ENCODE measurements at places on chromosomes 6 and 20.

- DNase-seq: peak; percentile 53
Observed at GRCh38 chr6:157323966-157324300, 614 bp upstream of the TMEM242 start.

GRCh38 chr6:99287523-99287922 lies 62.0 kb downstream of the FAXC start:
- DNase-seq: no peak

DNA sequence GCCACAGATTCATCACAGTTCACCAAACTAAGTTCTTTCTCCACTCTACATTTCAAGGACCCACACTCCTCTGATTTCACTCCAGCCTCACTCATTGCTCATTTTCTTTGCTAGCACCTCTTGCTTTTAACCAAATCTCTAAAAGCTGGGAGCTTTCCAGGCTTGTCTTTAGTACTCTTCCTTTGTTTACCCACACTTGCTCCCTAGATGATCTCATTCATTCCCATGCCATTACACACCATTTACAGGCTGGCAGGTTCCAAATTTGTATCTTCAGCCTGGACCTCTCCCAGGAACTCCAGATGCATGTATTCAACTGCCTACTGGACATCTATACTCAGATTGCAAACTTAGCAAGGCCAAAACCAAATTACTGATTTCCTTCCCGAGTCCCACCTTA lies 5.3 kb upstream of the GUCA1B start:
- no peak for DNase-seq

- no peak for DNase-seq
Observed at GRCh38 chr6:16837217-16837972, 76.1 kb upstream of the ATXN1 start.

GRCh38 chr6:150633486-150633834 lies 33.8 kb downstream of the PLEKHG1 start:
- no peak for DNase-seq

GRCh38 chr20:10427060-10427692 lies 6.8 kb downstream of the MKKS start:
- peak; percentile 63 for DNase-seq

DNA sequence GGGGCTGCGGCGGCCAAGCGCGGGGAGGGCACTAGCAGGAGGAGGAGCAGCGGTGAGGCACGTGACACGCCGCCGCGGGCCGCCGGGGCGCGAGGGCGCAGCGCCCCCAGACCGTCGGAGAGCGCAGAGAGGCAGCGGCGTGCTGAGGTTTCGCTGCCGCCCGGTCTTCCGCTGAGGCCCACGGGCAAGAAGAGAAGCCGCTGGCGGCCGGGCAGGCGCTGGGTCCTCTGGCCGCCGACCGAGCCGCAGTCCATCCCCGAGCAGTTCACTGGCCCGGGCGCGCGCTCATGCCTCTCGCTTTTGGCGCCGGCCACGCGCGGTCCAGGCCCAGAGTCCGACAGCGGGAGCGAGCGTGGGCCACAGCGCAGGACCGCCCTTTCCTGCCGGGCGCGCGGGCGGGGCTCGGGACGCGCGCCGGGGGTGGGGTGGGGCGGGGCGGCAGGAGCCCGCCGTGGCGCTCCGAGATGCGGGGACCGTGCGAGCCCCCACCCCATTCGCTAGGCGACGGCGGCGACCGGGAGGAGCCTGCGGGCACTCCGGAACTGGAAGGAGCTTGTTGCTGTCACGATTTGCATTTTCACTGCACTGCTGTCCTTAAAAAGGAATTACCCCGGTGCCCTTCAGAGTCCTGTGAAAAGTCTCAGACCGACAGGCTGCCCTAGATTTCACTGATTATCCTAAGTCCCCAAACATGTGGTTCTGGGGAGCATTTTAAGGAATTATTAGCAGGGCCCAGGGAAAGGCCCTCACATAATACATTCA lies at the start of gene MCUR1:
Gene MCUR1 (minus strand): TSS at position 382 of the 762 bp plus-strand sequence. CDS start 128 bp downstream, at position 254.
- DNase-seq: peak; percentile 89

GRCh38 chr20:1894951-1895673 lies at the start of gene SIRPA:
SIRPA (plus strand) TSS chr20:1895407; CDS start chr20:1895448, 41 bp downstream.
- no peak for DNase-seq

DNA sequence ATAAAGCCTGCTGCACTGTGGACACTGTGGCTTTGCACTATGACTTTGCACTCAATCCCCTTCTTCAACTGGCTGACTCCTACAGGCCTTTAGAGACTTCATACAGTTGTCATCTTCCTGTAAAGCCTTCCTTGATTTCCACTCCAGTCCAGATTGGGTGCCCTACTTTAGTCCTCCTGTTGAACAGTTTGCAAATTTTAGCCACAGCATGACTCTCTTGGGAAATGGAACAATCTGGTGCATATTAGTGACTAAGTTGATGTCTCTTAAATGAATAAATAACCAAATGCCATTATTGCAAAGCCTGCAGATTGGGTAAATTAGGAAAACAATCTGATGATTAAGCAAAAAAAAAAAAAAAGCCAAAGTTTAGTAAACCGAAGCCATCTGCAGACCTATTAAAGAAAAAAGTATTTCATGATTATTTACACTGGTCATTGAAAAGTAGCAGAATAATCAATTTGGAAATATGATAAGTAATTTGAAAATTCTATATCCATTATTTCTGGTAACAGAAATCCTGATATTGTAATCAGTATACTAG lies 12.6 kb downstream of the PLCB4 start:
- no peak for DNase-seq

- DNase-seq: no peak
Observed at GRCh38 chr6:34958734-34959133, 69.7 kb downstream of the ANKS1A start.

DNA sequence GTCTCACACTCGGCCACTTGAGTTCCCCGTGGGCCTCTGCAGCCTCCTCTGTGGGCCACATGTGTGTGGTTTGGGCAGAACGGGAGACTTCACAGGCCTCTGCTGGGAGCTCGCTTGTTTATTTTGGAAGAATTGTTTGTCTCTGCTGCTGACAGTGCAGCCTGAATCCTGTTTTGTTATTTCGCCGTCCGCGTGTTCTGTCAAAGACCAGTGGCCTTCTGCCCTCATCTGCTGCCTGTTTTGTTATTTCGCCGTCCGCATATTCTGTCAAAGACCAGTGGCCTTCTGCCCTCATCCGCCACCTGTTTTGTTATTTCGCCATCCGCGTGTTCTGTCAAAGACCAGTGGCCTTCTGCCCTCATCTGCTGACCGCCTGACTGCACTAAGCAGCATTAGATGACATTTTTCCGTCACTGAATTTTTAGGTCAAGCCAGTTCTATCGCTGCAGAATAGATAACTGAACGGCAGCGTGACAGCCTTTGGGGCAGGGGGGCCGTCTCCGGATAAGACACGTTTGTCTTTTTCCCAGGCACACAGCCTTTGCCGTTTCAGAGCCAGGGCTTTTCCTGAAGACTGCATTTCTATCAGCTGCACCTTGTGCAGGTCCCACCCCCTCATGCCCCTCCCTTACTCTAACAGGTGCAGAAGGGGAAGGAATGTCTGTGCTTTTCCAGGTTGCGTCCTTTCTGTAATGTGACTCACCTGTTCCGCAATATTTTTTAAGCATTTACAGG lies 158.5 kb upstream of the AFDN start:
- no peak for DNase-seq

DNA sequence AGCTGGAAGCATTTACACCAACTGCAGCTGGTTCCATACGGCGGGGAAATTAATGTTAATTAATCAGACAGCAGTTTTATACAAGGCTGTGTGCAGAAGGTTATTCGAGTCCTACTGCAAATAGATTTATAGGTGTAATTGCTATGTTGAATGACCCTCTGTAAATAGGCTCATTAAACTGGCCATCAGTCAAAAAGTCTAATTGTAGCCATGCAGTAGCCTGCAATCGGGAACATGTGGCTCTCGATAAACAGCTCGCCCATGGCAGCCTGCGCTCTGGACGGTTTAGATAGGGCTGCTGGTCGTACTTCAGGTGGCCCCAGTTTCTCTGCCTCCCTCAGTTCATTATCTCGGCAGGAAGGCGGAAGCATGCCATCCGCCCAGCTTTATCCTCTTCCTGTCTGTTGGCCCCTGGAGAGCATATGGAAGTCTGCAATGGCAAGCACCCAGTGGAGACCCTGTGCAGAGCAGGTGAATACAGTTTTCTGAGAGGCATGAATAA lies 143.2 kb downstream of the MBOAT1 start:
- no peak for DNase-seq

DNA sequence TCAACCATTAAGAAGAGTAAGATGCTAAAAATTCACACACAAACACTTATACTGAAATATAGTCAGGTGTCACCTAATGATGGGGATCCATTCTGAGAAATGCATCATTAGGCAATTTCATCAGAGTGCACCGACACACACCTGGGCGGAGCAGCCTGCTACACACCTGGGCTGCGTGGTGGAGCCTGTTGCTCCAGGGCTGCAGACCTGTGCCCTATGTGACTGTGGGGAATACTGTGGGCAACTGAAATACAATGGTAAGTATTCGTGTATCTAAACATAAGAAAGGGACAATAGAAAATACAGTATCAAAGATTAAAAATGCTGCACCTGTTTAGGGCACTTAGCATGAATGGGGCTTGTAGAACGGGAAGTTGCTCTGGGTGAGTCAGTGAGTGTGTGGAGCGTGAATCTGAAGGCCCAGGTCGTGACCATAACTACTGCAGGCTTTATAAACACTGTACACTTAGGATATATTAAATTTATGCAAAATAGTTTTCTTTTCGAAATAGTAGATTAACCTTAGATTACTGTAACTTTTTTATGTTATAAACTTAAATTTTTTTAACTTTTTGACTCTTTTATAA lies 124.4 kb upstream of the AFDN start:
- no peak for DNase-seq

DNA sequence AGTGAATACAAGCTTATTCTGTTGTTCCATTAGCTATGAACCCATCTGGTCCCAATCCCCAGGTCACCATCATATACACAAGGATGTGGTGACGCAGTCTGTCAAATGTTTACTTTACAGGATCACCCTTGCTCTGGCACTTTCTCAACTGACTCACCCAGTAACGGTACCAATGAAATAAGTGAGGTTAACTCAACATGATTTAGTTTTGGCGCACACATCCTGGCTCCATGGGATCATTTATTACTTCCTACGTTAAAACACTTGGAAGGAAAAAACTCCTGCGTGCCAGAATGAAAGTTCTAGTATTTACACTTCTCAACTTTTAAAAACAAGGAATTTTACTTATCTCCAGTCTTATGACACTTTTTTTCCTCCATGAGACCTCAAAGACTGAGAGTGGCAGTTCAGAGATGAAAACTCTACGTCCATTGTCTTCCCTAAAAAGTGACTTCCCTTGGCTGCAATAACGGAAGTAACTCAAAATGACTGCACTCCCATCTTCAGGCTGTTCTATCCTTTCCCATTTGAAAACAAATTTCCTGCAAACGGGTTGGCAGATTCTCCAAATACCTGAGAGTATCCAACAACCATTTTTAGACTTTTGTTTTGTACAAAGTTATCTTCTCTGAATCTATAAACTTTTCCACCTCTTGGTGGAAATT lies 15.9 kb downstream of the AGPAT4 start:
- DNase-seq: no peak

- DNase-seq: no peak
Observed at GRCh38 chr6:4451081-4451480, 315.7 kb upstream of the ECI2 start.

GRCh38 chr6:166935353-166935752 lies 21.0 kb downstream of the RNASET2 start:
- DNase-seq: no peak

- no peak for DNase-seq
Observed at GRCh38 chr6:156852147-156852857, 75.1 kb downstream of the ARID1B start.

GRCh38 chr20:58374906-58375758 lies 13.9 kb upstream of the VAPB start:
- no peak for DNase-seq

GRCh38 chr20:22805219-22805618 lies 220.8 kb upstream of the FOXA2 start:
- no peak for DNase-seq

GRCh38 chr6:19087296-19087695 lies 700.1 kb downstream of the RNF144B start:
- DNase-seq: no peak

GRCh38 chr6:19723545-19723944 lies 113.6 kb upstream of the ID4 start:
- no peak for DNase-seq

- no peak for DNase-seq
Observed at GRCh38 chr6:153208706-153209105, 77.6 kb upstream of the RGS17 start.

- no peak for DNase-seq
Observed at GRCh38 chr6:5994999-5995657, 11.6 kb downstream of the NRN1 start.

DNA sequence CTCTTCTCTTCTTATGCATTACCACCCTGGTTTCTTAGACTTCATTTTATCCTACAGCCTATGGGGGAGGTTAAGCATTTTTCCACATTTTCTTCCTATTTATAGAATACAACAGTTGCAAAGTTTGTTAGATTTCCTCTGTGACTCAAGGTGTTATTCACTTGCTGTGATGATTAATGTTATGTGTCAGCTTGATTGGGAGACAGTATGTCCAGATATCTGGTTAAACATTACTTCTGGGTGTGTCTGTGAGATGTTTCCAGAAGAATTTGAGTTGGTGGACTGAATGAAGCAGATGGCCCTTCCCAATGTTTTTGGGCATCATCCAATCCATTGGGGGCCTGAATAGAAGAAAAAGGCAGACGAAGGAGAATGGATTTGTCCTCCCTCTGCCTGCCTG lies 131.3 kb downstream of the C6orf118 start:
- DNase-seq: no peak

DNA sequence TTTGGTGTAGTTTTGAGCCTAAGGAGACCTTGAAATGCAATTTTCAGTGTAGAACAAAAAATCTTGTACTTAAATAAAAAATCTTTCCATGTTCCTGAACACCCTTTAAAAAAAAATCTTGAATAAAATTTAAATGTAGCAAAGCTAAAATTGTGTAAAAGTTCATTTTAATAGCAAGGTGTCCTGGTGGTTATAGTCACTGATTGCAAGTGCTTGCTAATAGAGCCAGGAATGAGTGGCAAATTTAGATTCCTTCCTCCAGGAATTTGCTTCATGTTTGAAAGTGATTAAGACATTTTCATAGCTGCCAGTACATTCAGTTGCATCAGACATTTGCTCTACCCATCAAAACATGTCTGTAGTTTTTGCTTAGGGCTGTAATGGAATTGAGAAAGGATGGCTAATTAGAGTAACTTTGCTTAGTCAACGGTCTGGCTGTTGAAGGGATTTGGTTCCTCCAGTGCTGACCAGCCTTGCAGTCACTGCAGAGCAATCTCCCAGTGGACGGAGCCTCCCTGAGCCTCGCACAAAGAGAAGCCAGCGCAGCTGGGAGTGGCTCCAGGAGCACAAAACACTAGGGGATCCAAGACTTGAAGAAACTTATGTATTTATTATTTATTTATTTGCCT lies 36.5 kb downstream of the AKAP12 start:
- no peak for DNase-seq

- no peak for DNase-seq
Observed at GRCh38 chr6:33863723-33864440, 60.1 kb upstream of the MLN start.

DNA sequence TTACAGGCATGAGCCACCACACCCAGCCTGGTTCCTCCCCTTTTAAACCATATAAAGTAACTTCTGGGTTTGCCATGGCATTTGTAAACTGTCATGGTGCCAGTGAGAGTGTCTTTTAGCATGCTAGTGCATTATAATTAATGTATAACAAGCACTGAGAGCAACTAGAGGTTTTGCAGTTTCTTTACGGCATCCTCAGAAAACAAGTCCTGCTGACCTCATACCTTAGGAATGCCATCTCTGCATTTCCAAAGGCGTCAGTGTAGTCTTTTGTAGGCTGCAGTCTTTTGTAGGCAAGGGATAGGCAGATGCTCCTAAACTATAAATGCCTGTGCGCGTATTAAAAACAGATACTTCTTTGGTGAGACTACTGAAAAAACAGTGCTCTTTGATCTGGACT lies 75.0 kb upstream of the EZR start:
- no peak for DNase-seq
